ENCODE measurements at places on chromosomes 16 and 17.
A peak's percentile ranks its signal among the peaks of the same experiment; 100 is the strongest.

GRCh38 chr16:47887496-47887895, 268.3 kb downstream of the ABCC12 start:
- DNase-seq: peak; percentile 30

DNA sequence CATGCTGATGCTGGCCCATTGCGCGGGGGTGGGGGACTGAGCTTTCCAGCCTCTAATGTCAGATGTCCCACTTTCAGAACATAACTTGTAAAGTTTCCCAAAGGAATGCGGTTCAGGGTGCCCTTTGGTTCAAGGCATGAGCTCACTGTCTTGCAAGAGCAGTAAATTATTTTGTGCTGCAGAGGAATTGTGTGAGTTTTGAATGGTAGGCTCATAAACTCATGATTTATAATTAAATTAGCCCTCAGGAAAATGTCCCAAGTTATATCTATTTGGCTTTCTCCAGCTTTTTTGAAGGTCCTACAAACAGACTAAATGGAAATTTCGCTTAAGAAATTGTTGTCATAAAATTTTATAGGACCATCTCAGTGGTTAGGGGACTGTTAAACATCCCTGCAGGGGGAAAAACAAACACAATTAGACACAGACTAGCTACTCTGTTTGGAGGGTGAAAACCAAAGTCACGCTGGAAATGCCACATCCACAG, 321.8 kb downstream of the HS3ST3B1 start:
- DNase-seq: peak; percentile 19

DNA sequence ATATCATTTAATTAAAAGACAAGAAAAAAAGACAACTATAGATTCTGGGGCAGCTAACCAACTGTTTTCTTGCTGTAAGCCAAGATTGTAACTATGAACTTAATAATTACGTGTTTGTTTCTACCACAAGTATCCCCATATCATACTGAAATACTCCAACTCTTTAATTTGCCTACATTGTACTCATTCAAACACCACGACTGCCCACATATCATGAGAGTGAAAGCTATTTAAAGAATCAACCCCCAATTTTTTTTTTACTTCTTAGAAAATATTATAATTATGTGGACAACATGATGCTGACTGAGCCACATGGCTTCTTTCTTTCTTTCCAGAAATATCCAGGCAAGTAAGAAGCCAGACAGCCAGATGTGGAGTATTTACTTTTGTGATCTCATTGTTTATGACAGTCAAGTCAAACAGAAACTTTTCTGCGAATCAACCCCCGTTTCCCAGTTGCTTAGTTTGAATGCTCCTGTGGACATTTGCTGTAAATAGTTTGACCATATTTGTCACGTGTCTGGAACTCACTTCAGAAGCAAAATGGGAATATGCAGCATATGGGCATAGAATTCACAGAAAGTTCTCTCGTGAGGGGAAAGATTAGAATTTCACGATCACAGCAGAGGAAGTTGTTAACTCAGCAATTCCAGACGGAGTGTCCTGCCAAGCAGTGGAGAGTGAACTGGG, 126.8 kb upstream of the PSMD7 start:
- peak; percentile 45 for DNase-seq

DNA sequence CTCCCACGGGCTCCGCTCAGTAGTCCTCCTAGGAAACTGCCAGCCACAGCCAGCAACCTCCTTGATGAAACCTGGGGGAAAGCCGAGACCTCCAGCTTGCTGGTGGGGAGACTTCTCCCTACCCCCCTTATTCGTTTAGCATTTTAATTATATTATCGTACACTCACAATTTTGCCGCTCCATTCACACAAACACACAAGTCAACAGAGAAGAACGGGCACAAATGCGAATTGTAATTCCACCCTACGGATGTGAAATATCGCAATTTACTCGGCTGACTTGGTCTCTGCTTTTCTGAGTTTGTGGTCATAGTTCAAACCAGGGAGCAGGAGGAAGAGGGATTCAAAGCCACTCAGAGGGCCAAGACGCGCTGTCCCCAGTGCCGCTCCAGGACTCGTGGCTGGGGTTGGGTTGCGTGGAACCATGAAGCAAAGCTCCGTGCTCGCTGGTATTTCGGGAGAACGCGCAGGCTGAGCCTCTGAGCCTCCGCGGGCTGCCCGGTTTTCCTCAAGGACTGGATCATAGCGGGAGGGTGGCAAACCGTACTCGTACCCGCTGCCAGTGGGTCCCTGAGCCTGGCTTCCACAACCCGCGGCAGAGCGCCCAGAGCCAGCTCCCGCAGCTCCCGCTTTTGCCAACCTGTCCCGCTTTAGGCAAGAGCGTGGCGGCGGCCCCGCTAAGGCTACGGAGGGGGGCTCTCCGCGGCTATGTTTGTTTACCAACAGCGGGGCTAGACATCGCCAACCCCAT, 2.0 kb downstream of the LHX1 start:
- no peak for DNase-seq

GRCh38 chr16:9840761-9841665, 341.2 kb downstream of the GRIN2A start:
- peak; percentile 18 for DNase-seq

DNA sequence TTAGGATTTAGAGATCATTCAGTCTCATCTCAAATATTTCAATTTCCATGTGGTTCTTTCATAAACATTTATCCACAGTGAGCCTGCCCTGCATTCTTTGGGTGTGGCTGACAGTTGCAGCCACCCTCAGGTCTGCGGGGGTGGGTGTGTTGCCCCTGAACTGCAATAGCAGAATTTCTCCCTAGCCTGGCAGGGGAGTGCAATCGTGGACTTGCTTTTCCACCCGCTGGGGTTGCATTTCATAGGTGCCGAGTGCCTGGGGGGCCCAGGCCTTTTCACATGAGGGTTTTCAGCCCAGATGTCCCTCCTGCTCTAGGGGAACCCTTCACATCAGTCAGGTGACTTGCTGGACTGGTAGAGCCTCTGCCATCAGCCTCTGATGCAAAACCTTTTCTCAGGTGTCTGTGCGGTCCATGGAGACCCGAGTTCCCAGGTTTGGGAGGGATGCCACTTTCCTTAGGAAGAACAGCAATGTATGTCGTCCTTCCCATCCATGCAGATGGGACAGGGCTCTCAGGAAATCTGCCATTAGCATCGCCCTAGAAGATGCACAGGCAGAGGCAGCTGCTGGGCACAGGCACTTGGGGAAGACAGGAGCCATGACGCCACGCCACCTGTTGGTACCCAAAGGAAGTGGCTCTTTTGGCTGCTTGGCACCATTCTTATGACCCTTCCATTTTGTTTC, 2.4 kb upstream of the USP36 start:
- DNase-seq: peak; percentile 28

- DNase-seq: no peak
These were observed 21.4 kb upstream of the TIMP2 start for GRCh38 chr17:78946631-78947030.

GRCh38 chr17:45719335-45720071, 64.6 kb upstream of the CRHR1 start:
- DNase-seq: peak; percentile 86

DNA sequence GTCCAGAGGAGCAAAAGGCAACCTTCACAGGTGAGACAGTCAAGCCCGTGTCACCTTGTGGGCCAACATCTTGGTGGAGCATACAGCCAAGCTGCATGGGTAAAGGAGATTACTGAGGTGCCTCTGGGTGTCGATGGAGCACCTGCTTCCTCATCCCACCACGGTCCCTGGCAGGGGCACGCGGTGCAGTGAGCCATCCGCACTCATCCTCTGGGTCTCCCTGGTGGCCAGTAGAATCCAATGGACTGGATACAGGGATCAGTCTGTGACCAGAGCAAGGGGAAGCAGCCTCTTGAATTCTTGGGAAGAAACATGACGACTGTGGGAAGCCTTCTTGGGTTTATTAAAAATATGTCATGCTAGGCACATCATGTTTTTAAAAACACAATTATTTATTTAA, 4.8 kb upstream of the WSCD1 start:
- no peak for DNase-seq

DNA sequence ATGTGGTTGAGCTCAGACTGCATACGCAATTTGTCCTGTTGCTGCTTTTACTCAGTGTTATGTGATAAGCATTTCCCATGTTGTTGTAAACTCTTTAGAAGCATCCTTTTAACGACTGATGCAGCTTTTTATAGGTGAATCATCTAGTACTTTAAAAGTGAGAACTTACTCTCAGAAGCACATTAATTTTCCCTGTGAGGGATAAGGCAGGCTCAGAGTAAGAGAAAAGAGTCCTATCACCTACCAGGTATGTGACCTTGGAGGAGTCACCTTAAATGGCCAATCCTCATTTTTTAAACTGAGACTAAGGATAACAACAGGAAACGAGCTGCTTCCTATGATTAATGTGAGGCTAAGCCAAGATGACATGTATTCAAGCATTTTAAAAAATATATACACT, 34.4 kb upstream of the GAN start:
- no peak for DNase-seq

- no peak for DNase-seq
These were observed 270.9 kb downstream of the CEP112 start for GRCh38 chr17:65920996-65921395.

- peak; percentile 50 for DNase-seq
These were observed 117.4 kb downstream of the IRF8 start for GRCh38 chr16:86016201-86016965.

DNA sequence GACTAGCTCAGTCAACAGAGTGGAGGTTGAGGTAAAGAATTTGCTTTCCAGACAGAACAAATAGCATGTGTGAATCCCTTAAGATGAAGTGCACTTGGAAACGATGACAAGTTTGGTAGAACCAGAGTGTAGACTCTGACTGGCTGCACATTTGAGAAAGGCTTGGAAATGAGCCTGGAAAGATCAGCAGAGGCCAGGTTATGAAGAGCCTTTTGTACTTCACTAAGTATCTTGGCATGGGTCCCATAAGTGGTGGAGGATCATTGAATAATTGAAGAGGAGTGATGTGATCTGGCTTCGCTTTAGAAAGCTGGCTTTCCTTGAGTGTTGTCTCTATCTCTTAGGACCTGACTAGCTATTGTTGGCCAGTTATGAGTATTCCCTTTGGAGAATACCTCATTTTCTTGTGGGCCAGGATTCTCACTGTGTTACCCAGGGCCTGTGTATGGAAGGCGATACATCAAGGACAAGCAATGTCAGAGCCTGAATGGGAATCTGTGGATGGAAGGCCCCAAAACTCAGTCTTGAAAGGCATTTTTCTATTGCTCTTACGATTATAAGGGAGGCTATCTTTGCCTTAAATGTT, 329.8 kb downstream of the UTP18 start:
- no peak for DNase-seq

DNA sequence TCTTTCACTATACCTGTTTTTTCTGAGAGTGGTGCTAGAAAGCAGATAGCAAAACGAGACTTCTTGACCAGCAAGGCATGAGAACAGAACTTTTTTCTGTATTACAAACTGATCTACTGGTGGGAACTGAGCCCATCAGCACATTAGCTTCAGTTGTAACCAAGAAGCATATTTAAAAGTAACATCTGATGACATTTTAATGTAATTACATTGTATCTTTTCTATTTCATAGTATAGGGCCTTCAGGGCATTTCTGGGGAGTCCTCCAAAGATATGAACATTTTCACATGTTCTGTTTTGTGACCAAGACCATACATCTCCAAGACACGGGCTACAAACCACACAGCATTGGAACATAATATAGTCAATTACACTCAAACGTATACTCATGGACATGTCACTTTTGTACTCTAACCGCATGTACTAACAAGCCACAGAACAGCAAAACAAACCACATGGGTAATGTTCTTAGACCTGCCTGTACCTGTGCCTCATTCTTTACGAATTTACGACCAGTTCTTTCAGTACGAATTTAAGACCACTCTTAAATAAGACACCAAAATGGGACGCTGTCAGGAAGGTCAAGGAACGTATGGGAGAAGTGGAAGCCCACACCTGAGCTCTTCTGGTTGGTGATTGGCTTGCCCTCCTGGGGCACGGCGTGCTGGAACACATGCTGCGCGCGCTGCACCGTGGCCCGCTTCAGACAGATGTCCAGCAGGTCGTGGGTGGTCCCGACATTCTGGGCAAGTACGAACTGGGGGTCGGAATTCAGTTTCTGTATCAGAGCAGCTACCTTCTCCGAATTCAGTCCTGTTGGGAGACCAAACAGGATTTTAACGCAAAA, 825 bp downstream of the BLMH start:
- peak; percentile 23 for DNase-seq

DNA sequence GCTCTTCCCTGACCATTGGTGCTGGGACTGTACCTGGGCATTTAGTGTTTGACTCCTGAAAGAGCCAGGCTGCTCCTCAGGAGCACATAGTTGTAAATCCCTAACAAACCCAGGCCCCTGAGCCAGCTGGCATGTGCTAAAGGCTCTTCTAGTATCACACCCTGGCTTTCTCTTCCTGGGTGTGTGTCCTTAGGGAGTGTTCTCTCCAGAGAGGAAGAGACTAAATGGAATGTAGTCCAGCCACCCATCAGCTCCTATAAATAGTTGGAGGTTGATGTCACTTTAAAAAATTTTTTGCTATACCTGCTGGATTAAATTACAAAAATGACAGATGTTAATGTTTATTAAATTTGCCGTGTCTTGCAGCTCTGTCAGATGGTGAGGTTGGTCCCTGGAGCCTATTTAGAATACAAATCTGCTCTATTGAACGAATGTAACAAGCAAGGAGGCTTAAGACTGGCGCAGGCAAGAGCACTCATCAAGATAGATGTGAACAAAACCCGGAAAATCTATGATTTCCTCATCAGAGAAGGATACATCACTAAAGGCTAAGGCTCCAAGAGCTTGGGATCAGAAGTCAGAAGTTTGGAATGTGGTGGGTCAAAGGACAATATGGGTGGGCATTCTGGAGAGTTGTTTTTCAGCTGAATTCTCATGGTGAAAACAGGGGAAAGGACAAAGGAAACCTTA, 13.1 kb upstream of the DUSP14 start:
- peak; percentile 67 for DNase-seq

GRCh38 chr17:78130090-78130436, 508 bp upstream of the TMC8 start:
- DNase-seq: no peak

DNA sequence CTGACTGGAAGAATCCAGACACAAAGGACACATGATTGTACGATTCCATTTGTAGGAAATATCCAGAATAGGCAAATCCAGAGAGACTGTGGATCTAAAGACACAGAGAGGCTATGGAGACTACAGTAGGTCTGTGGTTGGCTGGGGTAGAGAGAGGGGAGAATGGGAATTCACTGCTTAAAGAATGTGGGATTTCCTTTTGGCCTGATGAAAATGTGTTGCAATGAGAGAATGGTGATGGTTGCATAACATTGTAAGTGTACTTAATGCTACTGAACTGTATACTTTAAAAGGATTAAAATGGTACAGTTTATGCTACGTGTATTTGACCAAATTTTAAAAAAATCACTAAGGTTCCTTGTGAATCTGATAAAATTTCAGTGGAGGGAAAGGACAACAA, 62.1 kb downstream of the GPRC5B start:
- DNase-seq: peak; percentile 74

GRCh38 chr16:71383054-71383773, 24.7 kb downstream of the CALB2 start:
- DNase-seq: peak; percentile 3

GRCh38 chr16:69367980-69368379, 16.4 kb upstream of the TMED6 start:
- no peak for DNase-seq

GRCh38 chr16:24700549-24701392, 28.7 kb upstream of the TNRC6A start:
- peak; percentile 100 for DNase-seq

GRCh38 chr17:15143524-15143923, 121.6 kb downstream of the PMP22 start:
- DNase-seq: no peak

GRCh38 chr16:69397821-69398521, 12.2 kb upstream of the TERF2 start:
- DNase-seq: peak; percentile 80

- peak; percentile 5 for DNase-seq
These were observed 160.2 kb upstream of the LHX1 start for GRCh38 chr17:36777118-36777517.
